ENCODE measurements at places on chromosomes 3 and 15.

GRCh38 chr3:142850395-142851023, 38.4 kb downstream of the PCOLCE2 start:
- no peak for DNase-seq

DNA sequence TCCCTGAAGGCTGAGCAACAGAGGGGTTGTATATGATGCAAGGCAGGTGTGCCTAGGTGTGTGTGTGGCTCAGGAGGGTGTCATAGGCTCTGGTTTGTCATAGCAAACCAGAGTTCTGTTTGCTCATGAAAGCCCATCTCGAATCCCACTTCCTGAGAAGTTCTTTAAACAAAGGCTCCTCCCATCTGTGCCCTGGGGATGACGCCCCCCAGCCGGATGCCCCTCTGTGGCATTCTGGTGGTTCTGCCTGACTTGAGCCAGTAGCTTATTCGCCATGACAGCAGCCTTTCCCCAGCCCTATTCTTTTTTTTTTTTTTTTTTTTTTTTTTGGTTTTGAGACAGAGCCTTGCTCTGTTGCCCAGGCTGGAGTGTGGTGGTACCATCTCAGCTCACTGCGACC, 45.4 kb downstream of the PDIA5 start:
- DNase-seq: no peak

- DNase-seq: no peak
Observed at GRCh38 chr15:66912001-66912400, 153.4 kb upstream of the SMAD3 start.

- no peak for DNase-seq
Observed at GRCh38 chr3:128040041-128040440, 12.2 kb upstream of the SEC61A1 start.

- DNase-seq: no peak
Observed at GRCh38 chr15:29130951-29131839, 138.4 kb downstream of the NSMCE3 start.

GRCh38 chr3:39808467-39809180, 785 bp upstream of the MYRIP start:
- no peak for DNase-seq

GRCh38 chr3:111303760-111304159, 232.1 kb downstream of the NECTIN3 start:
- no peak for DNase-seq

GRCh38 chr15:74333662-74334061, 33.8 kb downstream of the CYP11A1 start:
- DNase-seq: no peak

GRCh38 chr15:33553157-33553556, 242.4 kb downstream of the RYR3 start:
- no peak for DNase-seq

GRCh38 chr3:23589602-23590001, 216.2 kb upstream of the UBE2E1 start:
- no peak for DNase-seq

DNA sequence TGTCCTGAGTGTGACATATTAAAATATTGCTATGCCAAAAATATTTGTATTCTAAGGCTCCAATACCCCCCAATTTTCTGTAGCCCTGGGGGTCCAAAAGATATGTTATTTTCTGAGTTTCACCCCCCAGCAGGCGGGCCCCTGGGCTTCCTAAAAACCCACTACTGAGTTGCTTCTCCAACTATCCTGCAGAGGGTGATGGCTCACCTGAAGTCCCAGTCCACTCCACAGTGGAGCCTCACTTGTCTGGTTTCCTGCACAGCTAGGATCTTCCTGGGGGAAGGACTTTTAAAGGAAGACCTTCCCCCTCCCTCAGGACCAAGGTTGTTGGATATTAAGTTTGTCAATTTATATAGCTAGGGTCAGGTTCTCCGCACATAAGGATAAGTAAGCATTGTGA, 1181.4 kb downstream of the ROBO2 start:
- DNase-seq: no peak

GRCh38 chr15:71596672-71597071, 213.7 kb upstream of the NR2E3 start:
- no peak for DNase-seq

- DNase-seq: no peak
Observed at GRCh38 chr3:121581691-121582090, 11.5 kb upstream of the FBXO40 start.

DNA sequence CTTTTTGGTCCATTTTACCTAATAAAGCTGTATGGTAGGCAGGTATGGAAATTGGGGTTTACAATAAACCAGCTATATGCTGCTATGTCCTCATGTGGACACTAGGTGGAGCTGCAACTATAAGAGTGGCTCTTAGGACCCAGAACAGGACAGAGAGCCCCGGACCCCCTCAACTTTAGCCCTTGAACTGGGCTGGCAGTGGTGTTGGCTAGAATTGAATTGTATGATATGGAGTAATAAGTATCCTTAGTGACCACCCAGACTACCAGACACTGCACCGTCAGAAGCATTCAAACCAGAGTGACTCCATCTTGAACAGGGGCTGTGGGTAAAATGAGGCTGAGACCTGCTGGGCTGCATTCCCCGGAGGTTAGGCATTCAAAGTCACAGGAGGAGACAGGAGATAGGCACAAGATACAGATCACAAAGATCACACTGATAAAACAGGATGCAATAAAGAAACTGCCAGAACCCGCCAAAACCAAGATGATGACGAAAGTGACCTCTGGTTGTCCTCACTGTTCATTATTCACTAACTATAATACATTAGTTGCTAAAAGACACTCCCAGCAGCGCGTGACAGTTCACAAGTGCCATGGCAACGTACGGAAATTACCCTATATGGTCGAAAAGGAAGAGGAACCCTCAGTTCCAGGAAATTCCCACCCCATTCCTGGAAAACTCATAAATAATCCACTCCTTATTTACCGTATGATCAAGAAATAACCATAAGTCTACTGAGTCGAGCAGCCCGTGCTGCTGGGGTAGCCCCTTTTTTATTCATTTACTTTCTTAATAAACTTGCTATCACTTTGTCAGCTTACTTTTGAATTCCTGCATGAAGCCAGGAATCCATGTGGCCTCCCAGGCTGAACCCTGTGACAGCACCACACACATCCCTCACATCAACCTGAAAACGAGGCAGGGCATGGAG, 68.7 kb upstream of the BLM start:
- no peak for DNase-seq

DNA sequence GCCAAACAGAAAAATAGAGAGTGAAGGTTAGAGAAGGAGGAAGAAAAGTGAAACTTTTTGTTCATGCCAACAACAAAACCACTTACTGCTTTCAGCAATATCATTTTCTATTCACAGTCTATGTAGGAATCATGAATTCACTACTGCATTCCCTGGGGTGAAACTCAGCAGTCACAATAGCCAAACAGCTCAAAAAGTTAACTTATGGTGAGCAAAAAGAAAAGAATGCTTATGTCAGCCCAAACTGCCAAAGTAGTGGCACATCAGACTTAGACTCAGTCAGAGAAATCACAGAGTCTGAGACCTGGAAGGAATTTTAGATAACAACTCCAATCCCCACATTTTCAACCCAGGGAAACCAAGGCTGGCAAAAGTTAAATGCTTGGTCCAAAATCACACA, 238.7 kb upstream of the TMCO5A start:
- DNase-seq: no peak

DNA sequence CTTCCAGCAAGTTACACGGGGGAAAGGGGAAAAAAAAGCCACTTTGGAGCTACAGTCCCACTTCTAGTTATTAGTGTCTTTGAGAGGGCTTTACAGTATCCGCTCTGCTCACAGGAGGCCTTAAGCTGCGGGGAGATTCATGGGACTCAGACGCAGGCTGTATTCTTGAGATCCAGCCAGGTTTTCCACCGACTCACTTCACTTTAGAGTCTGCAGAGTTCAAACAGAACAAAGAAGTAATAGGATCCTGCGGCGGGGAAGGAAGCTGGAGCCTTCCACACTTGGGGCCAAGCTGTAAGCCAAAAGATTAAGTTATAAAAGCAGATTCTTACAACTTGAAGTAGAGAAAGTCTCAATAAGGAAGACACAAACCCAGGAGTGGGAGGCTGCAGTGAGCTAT, 60.2 kb upstream of the FAM174B start:
- DNase-seq: no peak

- no peak for DNase-seq
Observed at GRCh38 chr3:152591515-152591914, 243.4 kb upstream of the P2RY1 start.

- DNase-seq: no peak
Observed at GRCh38 chr3:8709801-8710507, 23.6 kb upstream of the CAV3 start.

GRCh38 chr3:109313061-109313460, 3.3 kb downstream of the DPPA2 start:
- DNase-seq: no peak

DNA sequence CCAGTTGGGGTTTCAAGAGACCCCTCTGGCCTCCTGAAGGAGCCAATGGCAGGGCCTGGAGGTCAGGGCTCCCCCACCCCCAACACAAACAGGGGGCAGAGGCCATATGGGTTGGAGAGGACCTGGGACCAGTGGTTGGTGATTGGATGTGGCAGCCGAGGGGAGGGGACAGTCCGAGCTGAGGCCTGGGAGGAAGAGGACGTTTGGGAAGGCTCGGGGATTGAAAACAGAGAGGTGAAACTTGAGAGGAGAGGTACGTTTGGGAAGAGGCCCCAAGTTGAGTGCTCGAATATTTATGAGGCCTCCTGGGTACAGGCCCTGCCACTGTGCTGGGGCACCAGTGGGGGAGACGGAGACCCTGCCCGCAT, 53.7 kb downstream of the DNAJB8 start:
- DNase-seq: no peak

GRCh38 chr15:59873644-59874272, 130.4 kb upstream of the FOXB1 start:
- DNase-seq: no peak

- no peak for DNase-seq
Observed at GRCh38 chr3:177595530-177596188, 398.4 kb upstream of the TBL1XR1 start.

GRCh38 chr3:11117591-11117990, 36.7 kb upstream of the HRH1 start:
- no peak for DNase-seq

- DNase-seq: no peak
Observed at GRCh38 chr3:16373341-16373946, 108.4 kb downstream of the OXNAD1 start.

DNA sequence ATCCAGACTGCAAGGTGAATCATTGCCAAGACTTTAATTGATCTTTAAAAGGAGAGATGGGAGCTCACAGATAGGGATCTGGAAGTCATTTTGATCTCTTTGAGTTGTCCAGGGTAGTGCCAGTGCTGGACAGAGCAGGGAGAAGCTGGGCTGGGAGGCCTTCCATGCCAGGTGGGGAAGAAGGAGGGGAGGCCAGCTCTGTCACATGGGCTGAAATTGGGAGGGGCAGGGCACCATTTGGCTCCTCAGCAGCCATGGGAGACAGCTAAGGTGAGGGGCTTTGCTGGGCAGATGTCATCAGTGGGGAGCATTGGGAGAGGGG, 23.4 kb downstream of the SMAD6 start:
- DNase-seq: no peak

DNA sequence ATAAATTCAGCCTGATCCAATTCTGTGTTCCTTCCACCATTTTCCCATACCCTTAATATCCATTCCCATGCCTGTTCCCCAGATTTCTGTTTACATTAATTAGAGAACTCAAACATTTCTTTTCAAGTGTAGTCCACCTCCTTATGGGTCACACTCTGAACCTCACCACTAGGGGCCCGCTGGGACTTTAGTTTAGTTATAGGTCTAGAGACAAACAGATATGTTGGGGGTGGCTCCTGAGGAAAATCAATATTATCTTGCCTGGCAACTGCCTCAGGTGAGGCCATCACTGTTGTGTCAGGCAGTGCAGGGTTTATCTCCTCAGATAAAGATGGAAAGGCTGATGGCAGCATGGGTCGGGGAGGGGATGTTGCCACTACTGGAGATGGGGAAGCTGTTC, 72.8 kb downstream of the CLDN1 start:
- DNase-seq: no peak

GRCh38 chr15:23529891-23530290, 35.6 kb upstream of the MKRN3 start:
- no peak for DNase-seq

DNA sequence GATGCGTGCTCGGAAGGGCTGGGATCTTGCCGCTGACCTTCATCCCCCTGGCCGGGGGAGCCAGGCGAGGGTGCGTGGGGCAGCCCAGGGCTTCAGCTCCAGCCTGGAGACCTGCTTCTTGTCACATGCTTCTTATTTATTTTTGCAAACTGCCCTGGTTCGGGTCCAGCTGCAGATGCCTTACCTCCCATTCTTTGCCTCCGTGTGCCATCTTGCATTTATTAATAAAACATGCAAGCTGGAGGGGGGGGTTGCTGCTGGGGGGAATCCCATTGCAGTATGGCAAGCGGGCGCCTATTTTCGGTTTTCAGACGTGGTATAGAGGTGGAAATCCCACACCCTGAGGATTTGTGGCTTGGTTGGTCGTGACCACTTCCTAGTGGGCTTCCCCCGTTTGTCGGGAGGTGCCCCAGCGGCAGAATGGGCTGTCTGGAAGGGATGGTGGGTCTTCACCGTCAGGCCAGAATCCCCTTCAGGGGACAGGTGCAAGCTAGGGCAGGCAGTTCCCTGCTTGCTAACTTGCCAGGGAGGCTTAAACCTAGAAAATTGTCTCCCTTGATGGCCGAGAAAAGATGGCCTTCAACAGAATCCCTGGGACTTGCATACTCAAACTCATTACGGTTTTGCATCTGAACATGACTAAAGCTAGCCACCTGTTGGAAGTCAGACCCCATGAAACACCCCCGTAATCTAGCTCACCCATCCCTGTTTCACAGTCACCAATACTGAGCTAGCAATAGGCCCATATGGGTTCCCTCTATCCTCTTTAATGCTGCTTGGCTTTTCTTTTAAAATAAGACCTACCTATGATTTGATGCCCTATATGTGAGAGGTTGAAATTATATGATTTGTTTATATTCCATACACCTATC, 569 bp downstream of the TMEM266 start:
- no peak for DNase-seq
